HS-5 (cell line): ENCODE measurements at places on chromosomes 13 and 19.

DNA sequence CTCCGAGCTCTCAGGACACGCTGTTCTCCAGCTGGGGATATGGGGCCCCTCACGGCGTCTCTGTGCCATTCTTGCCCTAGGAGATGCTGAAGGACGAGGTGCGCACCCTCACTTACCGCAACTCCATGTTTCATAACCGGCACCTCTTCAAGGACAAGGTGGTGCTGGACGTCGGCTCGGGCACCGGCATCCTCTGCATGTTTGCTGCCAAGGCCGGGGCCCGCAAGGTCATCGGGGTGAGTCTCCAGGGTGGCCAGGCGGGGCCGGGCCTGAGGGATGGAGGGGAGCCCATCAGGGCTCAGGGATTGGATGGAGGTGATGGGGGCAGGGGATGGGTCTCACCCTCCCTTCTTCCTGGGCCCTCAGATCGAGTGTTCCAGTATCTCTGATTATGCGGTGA, 4.8 kb downstream of the PRMT1 start:
- no peak for DNase-seq

DNA sequence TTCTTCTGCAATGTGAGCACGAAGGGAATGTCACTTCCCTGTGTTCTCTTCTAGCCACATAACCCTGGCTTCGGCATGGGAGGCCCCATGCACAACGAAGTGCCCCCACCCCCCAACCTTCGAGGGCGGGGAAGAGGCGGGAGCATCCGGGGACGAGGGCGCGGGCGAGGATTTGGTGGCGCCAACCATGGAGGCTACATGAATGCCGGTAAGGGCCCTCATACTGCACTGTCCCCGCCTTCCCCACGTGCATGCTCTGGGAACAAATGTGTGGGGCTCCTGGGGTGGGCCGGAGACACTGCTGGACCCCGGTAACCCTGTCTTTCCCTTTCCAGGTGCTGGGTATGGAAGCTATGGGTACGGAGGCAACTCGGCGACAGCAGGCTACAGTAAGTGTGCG, 17.7 kb upstream of the QTRT1 start:
- DNase-seq, result no peak

DNA sequence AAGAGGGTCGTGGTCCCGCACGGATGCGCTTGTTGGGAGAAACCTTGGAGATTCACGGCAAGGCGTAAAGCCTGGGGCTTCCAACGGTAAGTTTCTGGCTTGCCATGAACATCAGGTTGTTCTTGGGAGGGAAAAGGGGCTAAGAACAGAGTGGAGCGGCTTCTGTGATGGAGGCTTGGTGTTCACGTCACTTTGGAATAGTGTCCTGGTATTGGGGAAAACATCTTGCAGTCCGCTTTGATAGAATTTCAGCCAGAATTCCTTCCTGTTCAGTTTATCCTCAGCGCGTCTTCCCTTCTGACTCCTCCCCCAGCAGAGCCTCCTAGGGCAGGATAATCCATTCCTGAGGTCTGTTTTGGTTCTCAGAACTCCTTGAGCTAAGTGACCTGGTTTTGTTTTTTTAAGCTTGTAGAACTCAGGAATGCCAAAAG, 2.0 kb downstream of the KCTD15 start:
- no peak for DNase-seq

DNA sequence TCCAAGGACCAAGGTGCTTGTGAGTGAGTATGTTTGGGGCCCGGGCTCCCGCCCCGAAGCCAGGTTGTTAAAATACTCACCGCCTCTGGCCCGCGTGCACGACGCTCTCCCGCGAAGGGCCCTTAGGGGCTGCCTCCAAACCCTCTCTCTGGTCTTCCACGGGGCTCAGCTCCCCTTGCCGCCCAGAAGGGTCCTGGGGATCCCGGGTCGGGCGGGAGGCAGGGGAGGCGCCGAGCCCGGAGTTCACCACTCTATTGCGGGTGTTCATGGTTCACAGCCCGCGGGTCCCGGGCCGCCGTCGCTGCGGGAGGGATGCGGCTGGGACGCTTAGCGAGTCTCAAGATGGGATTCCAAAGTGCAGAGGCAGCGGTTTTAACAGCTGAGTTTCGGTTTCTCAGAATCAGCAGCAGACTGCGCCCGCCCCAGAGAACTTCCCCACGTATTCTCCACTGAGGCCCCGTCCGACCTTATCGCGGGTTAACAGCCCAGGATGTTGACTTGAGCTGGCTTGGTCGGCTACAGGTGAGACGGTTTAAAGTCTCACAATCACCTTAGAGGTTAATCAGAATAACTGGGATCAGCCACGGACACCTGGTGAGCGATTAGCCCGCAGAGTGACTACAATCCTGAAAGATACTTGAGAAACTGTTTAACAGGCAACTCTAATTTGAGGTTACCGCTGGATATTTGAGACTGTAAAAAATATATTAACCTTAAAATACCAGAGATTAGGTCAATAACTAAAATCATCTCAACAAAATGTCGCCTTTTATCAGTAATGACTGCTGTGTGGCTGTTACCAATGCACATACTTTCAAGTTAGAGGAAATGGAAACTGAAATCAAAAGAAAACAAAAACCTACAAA, at the start of gene EPSTI1:
TSS of gene EPSTI1 (minus strand) at position 344 of the 866 bp plus-strand sequence. CDS start at position 268, 76 bp downstream.
- no peak for DNase-seq

DNA sequence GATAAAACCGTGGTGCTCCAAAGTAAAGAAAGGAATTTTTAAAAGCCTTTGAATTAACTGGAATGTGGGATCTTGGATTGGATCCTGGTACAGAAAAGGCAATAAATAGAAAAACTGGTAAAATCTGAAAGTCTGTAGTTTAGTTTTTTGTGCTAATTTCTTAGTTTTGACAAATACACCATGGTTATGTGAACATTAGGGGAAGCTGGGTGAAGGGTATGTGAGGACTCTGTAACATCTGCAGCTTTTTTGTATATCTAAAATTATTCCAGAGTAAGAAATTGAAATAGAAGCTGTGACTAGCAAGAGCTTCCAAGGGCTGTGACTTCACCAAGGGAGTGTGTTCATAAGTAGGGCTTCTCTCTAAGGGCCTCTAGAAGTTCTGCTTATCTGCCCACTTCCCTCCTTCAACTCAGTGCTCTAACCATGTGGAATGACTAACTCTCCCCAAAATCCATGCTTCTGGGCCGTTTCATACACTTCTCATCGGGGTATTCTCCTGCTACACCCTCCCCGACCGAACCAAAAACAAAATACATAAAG, 26.5 kb downstream of the ARHGAP35 start:
- DNase-seq, result no peak

DNA sequence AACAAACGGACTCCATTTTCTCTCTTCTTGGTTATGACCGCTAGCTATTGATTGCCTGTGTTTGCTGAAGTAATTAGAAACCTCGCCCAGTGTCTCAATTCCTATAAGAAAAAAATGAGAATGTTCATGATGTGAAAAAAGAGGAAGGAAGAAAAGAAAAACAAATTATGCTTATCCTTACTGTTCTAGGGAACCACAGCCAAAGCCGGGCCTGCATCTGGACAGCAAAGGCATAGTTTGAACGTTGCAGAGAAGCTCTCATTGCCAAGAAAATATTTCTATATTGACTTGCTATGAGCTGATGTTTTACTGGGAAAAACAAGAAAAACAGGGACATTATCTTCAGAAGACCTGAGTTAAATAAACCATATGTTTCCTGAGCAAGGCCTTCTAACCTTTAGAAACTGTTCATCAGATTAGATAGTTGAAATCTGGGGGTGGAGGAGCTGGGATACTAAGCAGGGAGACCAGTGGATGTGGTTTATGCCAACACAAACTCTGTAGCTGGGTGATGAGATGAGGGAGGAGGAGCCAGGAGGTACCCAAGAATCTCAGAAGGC, 55.0 kb downstream of the EFNB2 start:
- no peak for DNase-seq

- no peak for DNase-seq
Measured at GRCh38 chr19:572743-573518, 535 bp downstream of the BSG start.

- no peak for DNase-seq
Measured at GRCh38 chr19:39507715-39508364, 7.1 kb upstream of the SELENOV start.

DNA sequence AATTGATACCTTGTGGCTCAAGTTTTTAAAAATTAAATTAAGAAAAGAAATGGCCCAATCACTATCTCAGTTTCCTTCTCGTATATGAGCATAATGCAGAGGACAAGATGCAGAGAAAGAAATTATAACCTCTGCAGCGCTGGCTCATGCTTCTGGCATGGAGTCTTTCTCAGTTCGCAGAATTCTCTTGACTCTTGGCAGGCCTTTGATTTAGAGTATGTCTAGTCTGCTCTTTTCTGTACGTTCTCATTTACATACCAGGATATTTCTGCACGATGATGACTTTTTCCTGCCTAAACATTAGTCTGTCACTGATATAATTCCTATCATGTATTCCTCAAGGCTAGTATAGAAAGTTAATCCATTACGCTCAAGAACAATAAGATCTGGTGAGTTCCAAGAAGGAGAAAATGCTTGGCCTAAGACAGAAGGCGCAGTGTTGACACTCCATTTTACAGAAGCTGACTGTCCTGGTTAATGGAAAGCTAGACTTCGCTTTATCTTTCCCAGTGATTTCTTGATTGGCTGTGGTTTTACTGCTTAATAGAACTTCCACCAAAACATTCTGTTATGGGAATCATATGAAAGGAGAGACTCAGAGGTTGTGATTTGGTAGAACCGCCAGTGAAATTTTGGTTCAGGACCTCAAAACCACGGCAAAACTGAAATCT, 1.7 kb upstream of the SMAD9 start:
- no peak for DNase-seq

- DNase-seq, result no peak
Measured at GRCh38 chr13:84574851-84575250, 692.6 kb upstream of the SLITRK1 start.

DNA sequence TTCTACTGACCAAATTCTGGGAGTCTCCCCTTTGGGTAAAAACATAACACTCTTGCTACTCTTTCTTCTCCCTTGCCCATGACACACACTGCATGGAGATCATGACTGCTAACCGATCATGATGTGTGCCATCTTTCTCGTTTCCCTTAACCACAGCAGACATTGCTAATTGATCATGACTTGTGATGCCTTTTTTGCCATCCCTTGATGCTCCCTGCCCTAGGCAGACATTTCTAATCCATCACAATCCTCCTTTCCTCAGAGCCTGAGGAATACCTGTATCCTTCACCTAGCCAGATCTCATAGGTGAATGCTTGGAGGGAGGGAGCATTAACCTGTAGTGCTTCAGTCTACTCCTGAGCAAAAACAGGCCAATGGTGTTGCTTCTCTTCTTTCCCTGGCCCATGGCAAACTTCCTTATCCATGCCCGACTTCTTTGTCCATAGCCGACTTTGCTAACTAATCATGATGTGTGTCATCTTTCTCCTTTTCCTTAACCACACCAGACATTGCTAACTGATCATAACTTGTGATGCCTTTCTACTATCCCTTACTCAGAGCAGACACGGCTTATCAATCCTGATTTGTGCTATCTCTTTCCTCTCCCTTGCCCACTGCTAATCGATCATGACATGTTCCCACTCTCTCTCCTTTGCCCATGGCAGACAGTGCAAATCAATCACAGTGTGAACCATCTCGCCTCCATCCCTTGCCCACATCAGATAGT, 17.7 kb downstream of the NUMBL start:
- no peak for DNase-seq

DNA sequence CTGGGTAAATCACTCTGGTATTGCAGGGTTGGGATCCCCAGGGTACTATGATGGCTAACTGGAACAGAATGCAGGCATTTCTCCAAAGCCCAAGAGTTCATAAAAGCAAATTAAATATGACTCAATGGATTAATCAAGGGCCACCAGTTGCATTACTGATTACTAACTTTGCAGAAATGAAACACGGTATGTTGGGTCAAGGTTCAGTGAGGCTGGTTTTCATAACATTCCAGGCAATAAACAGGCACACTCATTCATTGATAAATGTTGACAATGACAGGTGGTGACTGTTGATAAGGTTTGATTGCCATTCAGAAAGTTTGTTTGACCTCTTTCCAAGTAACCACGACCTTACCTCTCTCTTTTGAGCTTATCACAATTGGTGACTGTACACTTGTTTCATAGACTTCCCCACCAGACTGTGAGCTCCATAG, 506 bp upstream of the AP1M1 start:
- DNase-seq, result peak; percentile 91

- no peak for DNase-seq
Measured at GRCh38 chr19:8302357-8302691, 5.8 kb downstream of the CD320 start.

DNA sequence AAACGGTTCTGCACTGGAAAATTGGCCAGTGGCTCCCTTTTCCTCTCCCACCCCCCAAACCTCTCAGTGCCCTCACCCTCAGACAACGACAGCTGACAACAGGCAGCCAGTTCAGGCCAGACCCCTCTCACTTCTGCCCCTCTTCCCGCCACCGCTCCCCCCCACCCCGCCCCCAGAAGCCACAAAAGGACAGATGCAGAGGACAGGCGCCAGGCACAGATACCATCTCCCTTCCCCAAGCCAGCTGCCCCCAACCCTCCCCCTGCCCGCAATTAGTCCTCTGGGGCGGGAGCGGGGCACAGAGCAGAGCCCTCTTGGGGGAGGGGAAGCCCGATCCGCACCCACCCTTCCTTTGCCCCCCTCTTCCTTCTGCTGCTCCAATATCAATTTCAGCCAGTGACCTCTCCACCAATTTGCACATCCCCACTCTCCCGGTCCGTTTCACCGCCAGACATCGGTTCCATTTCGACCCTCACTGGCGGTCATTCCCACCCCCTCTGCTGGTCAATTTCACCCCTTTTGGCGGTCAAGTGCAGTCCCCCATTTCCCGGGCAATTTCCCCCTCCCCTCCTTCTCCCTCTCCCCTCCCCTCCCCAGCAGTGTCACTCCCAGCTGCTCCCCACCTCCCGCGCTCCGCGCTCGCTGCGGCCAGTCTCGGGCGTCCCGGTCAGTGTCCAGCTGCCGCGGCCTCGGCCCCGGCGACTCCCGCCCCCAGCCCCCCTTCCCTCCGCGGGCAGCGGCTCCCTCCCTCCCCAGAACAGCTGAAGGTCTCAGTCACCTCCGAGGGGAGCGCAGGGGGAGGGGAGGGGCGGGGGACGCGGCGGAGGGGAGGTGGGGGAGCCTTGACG, at the start of gene SHD:
TSS of gene SHD (plus strand) at position 848 of the 848 bp plus-strand sequence. CDS start 798 bp downstream, outside the sequence.
- DNase-seq, result no peak

GRCh38 chr19:10004617-10005016, 5.7 kb downstream of the COL5A3 start:
- DNase-seq, result no peak

- no peak for DNase-seq
Measured at GRCh38 chr13:101545521-101545920, 93.0 kb downstream of the ITGBL1 start.

DNA sequence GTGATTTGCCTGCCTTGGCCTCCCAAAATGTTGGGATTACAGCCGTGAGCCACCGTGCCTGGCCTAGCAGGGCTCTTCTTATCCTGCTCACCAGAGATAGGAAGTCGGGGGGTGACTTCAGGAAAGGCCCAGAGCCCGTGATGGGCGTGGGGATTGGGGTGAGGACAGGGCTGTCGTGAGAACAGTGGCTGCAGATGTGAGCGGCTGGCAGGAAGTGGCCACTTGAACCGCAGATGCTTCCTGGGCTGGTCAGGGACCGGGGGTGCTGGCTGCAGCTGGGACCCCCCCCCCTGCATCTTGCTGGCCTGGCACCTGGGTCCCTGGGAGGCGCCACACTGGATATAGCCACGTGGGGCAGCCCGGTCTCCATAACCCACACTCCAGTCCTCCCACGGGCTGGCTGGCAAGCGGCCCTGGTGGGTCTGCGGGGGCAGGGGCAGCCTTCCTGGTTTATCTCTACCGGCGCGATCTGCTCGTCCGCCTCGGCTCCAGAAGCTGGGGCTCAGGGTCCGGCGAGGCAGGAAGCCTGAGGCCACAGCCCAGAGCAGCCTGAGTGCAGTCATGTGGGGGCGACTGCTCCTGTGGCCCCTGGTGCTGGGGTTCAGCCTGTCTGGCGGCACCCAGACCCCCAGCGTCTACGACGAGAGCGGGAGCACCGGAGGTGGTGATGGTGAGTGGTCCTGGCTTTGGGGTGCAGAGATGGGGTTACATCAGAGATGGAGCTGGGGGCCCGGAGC, at the start of gene F2RL3:
TSS of gene F2RL3 (plus strand) at position 371 of the 737 bp plus-strand sequence. CDS start at position 562, 191 bp downstream.
- no peak for DNase-seq
